Posterior vena cava (tissue), 2 donors: ENCODE measurements at places on chromosomes 1 and 21. TPM values are rescaled to one million over a fixed set of nuclear protein-coding genes. Genes with fewer than 3 reads are reported as not detected.

GRCh38 chr1:20698195-20698910, 19.5 kb downstream of the KIF17 start:
- no peak for DNase-seq

DNA sequence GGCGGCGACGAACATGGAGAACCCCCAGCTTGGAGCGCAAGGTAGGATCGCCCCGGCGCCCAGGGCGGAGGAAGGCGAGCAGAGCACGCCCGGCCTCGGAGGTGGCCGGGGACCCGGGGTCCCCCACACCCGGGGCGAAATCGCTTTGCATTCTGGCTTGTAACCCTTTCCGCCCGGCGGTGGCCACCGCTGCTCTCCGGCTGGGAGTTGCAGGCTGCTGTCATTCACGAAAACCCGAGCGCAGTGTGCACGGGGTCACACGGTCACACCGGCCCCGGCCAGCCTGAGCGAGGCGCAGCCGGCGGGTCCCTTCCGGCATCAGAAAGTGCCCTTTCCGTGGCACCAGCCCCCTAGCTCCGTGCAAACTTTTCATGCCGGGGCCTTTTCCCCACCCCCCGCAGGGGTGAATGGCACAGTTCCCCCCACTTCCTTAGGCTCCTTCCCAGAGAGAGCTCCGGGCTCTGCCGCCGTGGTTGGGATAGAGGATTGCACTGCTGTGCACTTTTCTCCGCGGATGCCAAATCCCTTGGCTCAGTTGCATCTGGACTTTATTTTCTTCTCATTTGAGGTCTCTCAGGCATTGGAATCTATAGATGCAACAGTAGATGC, 802 bp downstream of the KAZN start:
- no peak for DNase-seq

GRCh38 chr1:22795366-22795714, 84.7 kb downstream of the EPHB2 start:
- DNase-seq, result no peak

The IGFN1 gene
- 0.90 TPM for total RNA-seq

DNA sequence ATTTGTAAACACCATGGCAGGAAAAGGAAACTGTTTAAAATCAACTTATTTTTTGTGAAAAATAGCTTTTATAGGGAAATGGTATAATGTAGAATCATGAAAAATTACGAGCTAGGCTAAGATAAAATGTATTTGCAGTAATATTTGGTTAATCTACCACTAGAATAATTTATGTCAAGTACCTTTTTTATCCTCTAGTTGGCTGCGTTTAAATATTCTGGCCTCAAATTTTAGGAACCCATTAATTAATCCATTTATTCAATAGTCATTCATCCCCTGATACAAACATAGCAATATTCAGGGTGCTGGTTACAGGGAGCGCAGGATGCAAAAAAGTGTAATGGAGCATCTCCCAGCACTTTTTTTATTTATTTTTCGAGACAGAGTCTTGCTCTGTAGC, 8.6 kb upstream of the IER5 start:
- no peak for DNase-seq

- DNase-seq, result no peak
These were observed 78.9 kb upstream of the LMO4 start for GRCh38 chr1:87249803-87250202.

DNA sequence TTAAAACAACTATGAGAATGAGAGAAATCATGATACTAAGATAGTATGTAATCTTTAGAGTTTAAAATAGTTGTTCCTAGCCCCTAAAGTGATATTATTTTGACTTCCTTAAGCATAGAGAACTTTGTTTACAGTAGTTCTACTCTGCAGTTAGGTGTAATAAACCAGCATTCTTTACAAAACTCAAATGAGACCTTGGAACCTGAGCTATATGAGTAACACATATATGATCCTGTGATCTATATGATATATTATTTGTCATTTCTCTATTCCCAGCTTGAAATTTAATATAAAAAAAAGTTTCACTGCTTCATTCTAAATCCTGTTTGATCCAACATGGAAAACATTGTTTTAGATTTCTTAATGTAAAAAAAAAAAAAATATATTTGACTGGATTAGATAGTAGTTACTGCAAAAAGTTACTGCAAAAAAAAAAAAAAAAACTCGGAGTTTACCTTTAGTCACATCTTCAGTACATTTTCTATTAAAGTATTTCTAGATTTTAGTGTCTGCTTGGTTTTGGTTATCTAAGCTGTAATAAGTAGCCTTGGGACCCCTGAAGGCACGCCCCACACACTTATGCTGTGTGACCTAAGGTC, 463.8 kb downstream of the USP25 start:
- DNase-seq, result no peak

- DNase-seq, result no peak
These were observed 157.3 kb downstream of the ZNF281 start for GRCh38 chr1:200252531-200252930.

- peak; percentile 55 for DNase-seq
These were observed 107.3 kb downstream of the TOMM20 start for GRCh38 chr1:235021321-235021720.

The RAB3GAP2 gene
- 31.1 TPM for total RNA-seq

The RNPC3 gene
- 26.8 TPM for total RNA-seq

DNA sequence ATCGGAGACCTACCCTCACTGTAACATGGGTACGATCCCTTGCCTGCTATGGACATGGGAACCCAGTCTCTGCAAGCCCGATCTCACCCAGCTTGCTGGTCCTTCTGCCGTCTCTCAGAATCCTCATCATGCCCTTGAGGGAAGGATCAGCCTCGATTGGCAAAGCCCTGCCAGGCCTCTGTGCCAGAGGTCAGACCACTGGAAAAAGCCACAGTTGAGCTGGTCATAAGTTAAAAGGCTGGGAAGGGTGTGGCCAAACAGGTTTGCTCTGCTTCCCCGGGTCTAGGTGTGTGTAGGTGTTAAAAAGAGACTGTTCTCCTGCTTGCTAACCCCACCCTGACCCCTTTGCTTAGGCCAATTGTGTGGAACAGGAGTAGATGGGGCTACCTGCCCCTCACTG, 19.5 kb upstream of the PADI3 start:
- DNase-seq, result no peak

The SEMA4A gene
- total RNA-seq, result 5.8 TPM

DNA sequence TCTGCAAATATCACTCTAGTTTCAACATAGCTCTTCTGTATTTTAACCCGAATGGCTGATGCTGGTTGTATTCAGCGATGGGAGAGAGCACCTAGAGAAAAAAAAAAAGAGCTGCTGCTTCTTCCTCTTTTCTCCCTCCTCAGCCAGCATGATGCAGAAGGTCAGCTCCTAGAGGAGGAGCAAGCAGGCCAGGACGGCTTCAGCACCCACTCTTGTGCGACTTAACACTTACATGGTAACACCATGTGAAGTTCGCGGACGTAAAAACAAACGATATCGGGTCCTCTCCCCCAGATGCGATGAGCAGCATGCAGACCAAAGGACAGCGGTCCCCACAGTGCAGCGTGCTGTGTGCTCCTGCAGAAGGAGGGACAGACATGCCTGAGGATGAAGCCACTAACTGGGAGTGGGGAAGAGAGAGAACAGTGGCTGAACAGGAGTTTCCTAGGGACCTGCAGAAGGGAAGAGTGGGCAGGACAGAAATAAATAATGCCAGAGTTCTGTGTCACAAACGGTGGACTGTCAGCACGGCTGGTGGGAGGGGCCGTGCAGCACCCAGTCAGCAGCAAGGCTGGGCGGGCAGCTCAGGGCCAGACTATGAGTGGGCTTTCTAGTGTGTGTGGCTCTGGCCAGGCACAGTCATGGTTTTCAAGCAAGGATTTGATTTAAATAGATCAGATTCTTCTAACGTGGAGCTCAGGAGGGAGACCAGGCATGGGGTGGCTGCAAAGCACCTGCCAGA, 11.4 kb upstream of the B3GALT5 start:
- DNase-seq, result no peak

GRCh38 chr1:168085401-168085872, 51.3 kb downstream of the GPR161 start:
- no peak for DNase-seq

DNA sequence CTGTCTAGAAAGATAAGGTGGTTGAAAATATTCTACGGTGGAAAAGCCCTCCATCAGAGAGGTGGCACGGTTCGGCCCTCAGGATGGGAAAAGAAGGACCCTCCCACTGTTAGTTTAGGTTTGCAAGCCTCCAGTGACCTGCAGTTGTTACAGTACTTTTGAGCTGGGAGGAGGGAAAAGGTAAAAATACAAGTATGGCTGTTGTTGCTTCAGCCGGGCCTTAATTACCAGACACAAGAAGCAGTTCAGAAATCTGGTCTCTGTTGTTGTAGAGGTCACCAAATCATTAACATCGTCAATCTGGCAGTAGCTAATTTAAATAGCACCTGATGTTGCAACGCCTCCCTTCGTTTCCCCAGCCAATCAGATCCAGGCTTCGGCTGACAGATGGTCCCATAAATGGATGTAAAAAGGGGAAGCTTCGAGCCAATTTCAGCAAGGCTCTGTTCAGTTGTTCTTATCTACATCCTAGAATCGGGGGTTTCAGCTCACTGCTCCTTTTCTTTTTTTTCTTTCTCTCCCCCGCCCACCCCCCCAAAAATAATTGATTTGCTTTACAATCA, at the start of gene ELAVL4:
Gene ELAVL4 (plus strand): TSS at position 424 of the 563 bp plus-strand sequence. CDS start 270 bp downstream, outside the sequence.
- DNase-seq, result no peak

DNA sequence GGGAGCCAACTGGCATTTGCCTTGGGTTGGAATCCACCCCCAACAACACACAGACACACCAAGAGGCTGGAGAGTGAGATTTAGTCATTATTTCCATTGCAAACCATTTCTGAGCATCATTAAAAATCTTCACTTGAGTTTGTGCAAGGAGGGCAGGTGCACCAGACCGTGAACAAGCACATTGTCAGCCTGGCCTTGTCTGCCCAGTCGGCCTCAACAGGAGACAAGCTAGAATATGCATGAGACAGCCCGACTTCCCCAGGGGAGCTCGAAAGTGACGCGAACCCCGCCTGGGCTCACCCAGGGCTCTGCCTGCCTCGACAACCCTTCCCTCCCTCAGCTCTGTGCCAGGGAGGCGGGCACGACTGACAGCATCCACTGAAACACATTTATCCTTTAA, 15.4 kb upstream of the GUCA2B start:
- no peak for DNase-seq

The KIF26B gene
- 0.65 TPM for total RNA-seq

DNA sequence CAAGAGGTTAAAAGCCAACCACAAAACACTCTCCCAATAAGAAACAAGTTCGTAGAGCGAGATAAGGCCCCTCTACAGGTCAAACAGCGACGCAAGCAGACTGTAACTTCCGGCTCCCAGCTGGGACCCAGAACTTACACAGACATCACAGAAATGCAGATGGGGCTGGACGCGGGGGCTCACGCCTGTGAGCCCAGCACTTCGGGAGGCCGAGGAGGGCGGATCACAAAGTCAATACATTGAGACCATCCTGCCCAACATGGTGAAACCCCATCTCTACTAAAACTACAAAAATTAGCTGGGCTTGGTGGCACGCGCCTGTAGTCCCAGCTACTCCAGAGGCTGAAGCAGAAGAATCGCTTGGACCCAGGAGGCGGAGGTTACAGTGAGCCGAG, 11.1 kb downstream of the CCNL2 start:
- DNase-seq, result peak; percentile 57

DNA sequence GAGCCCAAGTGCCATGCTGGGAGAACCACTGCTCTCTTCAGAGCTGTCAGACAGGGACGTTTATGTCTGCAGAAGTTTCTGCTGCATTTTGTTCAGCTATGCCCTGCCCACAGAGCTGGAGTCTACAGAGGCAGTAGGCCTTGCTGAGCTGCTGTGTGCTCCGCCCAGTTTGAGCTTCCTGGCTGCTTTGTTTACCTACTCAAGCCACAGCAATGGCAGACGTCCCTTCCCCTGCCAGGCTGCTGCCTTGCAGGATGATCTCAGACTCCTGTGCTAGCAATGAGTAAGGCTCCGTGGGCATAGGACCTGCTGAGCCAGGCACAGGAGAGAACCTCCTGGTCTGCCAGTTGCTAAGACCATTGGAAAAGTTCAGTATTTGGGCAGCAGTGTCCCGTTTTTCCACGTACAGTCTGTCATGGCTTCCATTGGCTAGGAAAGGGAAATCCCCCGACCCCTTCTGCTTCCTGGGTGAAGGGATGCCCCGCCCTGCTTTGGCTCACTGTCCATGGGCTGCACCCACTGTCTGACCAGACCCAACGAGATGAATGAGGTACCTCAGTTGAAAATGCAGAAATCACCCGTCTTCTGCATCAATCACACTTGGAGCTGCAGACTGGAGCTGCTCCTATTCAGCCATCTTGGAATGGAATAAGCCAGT, 31.9 kb downstream of the CYP4B1 start:
- DNase-seq, result no peak

- DNase-seq, result no peak
These were observed 75.2 kb upstream of the GADD45A start for GRCh38 chr1:67609577-67610341.

The BARHL2 gene
- not detected for total RNA-seq

The NPHS2 gene
- total RNA-seq, result not detected

- DNase-seq, result no peak
These were observed 128.1 kb downstream of the SIPA1L2 start for GRCh38 chr1:232501854-232502253.

DNA sequence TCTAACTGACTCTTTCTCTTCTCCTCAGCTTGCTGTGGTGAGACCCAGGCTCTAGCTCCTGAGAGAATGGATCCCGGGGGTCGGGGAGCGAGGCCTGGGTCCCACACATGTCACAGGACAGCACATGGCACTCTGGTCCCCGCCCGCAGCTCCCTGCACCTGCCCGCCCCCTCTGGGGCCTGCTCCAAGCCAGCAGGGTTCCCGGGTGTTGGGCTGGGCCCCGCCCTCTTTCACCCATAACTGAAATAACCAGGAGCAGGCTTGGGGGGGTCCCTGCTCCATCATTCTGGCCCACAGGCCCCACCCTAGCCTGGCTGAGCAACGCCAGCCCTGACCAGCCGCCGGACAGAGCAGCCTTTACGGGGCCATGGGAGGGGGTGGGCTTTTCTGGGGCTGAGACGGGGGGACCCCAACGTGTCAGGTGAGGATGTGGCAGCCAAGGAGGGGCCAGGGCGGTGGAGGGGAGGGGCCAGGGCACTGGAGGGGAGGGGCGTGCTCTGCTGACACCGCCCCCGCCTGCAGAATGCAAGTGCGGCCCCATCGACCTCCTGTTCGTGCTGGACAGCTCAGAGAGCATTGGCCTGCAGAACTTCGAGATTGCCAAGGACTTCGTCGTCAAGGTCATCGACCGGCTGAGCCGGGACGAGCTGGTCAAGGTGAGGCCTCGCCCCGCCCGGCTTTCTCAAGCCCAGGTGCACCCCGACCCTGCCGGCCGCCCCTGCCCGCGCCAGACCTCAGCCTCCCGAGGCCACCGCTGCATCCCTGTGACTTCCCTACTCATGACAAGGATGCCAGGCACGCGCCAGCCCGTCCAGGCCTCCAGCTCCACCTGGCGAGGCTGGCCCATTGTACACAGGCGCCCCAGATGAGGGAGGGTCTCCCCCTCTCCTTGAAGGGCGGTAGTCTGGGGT, 19.4 kb downstream of the COL6A1 start:
- peak; percentile 77 for DNase-seq

GRCh38 chr1:168980180-168980579, 126.3 kb upstream of the ATP1B1 start:
- DNase-seq, result no peak

The C1orf185 gene
- total RNA-seq, result not detected
